ENCODE measurements at places on chromosomes 13 and 19.

DNA sequence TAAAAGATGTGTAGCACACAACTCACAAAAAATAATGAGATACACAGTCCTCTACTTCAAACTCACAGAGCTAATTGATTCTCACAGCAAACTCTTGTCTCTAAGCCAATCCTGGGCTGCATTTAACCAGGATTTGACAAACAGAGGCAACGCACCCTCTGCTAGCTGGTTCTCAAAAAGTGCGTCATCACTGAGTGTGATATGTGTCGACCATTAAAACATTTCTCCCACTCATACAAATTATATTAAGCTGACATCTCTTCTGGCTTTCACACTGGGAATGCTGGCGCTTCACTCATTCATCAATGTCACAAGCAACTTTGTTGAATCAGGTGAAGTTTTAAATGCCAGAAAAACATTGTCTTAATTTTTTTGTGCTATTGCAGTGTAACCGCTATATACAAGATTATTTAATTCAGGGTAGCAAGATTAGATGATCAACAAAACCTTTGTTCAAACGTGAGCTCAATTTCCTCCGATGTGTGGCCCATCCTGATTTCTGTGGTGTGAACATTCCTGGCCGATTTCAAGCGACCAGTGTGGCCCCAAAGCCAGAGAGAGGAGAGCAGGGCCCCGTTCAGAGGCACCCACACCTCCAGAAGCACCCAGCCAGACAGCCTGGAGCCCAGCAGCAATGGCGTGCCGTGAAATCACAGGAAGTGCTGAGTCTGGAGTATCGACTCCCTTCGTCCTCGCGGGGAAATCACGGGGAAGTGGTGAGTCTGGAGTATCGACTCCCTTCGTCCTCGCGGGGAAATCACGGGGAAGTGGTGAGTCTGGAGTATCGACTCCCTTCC lies 49.4 kb downstream of the RASA3 start:
- no peak for DNase-seq

- no peak for DNase-seq
These were observed 53.1 kb downstream of the UGGT2 start for GRCh38 chr13:96000069-96000468.

DNA sequence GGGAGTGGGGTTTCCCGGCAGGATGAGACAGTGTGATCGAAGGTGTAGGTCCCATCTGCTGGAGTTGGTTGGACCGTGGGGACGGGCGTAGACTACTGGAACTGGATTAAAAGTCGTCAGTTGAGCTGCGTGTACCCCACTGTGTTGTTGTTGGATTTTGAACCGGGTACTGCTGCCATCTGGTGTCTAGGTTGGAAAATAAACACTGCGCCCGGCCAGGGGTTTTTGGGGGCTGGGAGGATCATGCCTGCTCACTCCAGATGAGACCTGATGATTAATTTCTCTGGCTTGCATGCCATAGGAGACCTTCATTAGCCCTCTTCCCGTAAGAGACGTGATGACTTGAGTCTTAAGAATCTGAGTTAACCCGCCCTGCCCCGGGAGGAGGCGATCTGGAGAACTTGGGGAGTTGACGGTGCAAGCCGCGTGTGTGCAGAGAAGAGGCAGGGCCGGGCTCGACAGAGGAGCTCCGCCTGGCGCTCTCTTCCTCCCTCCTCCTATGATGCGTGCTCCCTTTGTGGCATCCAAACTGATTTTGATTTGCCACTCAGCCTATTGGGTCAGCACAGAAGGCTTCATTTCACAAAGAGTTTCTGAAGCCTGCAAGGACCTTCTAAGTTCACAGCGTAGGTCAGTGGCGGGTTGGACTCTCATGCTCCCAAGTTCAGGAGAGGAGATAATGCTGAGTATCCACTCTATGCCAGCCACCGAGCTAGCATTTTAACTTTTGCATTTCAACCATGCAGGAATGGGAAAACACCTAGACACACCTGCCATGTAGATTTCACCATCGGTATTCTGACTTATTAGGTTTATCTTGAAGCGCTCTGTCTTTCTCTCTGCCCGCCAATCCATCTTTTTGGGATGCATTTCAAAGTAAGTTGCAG lies 2.7 kb downstream of the UHRF1 start:
- peak; percentile 79 for DNase-seq

- DNase-seq, result peak; percentile 90
These were observed at the start of gene R3HDM4 for GRCh38 chr19:913080-913748. R3HDM4 (minus strand) TSS chr19:913219; CDS start chr19:913157, 62 bp downstream.

- no peak for DNase-seq
These were observed 188.8 kb downstream of the KLF12 start for GRCh38 chr13:73945382-73945781.

- DNase-seq, result no peak
These were observed 5.3 kb upstream of the RNF6 start for GRCh38 chr13:26227166-26227971.

- no peak for DNase-seq
These were observed 50.5 kb downstream of the SLITRK1 start for GRCh38 chr13:83831796-83832195.

- DNase-seq, result no peak
These were observed 17.0 kb downstream of the F10 start for GRCh38 chr13:113139577-113139976.

DNA sequence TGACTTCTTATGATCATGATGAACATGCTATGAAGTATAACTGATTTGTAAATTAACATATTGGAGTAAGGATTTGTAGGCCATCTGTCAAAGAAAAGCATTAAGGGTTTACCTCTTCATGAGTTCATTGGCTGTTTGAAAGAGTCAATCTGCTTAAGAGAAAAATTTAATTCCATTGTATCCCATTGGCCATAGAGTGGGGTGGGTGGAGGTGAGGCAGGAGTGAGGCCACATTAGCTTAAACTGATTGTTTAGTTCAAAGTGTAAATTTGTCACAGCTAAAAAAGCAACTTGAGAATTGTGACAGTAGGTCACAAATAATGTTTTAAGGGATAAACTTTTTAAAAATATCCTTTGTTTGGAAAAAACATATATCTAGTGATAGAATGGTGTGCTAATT lies 11.4 kb downstream of the GPR180 start:
- DNase-seq, result no peak

DNA sequence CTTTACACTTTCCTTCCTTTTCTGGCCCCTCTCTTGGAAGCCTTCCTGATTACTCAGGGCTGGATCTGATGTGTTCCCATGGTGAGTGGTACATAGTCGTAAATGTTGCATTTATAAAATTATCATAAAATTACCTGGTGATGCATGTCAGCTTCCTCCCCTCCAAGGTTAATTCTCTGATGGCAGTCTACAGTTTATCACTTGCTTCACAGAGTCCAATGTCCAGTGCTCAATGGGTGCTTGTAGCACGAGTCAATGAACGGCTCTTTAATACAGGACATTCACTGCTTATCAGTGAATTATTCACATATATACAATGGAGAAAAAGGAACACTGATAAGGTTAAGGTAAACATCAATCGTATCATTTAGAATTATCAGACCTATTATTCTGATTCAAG lies 27.0 kb upstream of the OXGR1 start:
- no peak for DNase-seq

- no peak for DNase-seq
These were observed 67.9 kb upstream of the ITM2B start for GRCh38 chr13:48165063-48165462.

GRCh38 chr13:93549326-93550005 lies 322.9 kb downstream of the GPC6 start:
- DNase-seq, result peak; percentile 24

- DNase-seq, result no peak
These were observed 7.3 kb downstream of the TTC9B start for GRCh38 chr19:40210889-40211288.

DNA sequence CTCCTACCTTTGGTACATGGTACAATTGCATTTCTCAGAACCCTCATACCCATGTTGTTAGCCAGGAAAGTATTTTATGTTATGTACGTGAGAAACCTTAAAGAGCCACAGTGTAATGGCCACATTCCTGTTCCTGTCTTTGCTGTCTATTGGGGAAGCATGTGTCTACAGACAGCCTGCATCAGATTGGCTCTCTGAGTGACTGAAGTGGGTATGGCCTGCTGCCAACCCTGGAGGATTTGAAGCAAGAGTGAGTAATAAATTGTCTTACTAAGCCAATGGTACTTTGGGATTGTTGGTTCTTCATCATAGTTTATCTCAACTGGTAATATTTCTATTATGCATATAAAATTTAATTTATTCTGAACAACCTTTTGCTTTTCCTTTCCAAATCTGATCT lies 574.1 kb downstream of the LMO7 start:
- DNase-seq, result no peak

GRCh38 chr13:45021250-45021649 lies 31.9 kb downstream of the GPALPP1 start:
- DNase-seq, result no peak

- peak; percentile 70 for DNase-seq
These were observed 709 bp downstream of the N4BP2L1 start for GRCh38 chr13:32426990-32427851.

- DNase-seq, result peak; percentile 53
These were observed 107.0 kb upstream of the GPR12 start for GRCh38 chr13:26867451-26868091.

DNA sequence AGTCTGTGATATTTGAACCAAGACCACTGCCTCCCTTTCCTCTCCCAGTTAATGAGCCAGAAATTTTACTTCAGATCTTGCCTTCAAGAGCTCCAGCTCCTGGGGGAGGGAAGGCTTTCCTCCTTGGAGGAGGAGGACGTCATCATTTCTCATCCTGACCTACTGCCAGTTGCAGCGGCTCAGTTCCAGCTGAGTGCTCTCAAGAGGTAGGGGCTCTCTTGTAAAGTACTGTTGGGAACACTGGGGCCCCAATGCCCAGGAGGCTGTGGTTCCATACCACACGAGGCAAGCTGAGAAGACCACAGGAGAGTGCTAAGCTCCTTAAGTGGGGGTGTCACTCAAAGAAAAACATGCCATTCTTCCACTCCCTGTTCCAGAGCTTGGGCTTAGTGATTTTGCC lies 36.2 kb downstream of the METTL21C start:
- DNase-seq, result no peak

- no peak for DNase-seq
These were observed 568 bp downstream of the POLR2I start for GRCh38 chr19:36113894-36114720.

DNA sequence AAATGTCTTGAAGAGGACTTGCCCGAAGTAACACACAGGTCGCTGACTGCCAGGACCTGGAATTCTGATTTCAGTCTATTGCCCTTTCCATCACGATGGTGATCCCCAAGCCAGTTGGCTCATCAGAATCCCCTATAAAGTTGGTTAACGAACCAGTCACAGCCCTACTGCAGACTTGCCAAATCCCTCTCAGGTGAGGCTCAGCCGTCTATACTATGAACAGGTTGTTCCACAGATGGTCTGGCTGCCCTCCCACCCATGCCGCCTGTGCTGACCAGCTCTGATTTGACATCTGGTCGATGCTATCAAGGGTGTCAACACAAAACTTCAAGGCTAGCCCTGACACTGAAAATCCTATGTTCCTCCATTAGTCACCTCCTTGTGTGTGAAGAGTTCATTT lies 90.0 kb downstream of the RNASEH2B start:
- DNase-seq, result no peak

GRCh38 chr13:100203696-100204367 lies 114.9 kb downstream of the PCCA start:
- no peak for DNase-seq

DNA sequence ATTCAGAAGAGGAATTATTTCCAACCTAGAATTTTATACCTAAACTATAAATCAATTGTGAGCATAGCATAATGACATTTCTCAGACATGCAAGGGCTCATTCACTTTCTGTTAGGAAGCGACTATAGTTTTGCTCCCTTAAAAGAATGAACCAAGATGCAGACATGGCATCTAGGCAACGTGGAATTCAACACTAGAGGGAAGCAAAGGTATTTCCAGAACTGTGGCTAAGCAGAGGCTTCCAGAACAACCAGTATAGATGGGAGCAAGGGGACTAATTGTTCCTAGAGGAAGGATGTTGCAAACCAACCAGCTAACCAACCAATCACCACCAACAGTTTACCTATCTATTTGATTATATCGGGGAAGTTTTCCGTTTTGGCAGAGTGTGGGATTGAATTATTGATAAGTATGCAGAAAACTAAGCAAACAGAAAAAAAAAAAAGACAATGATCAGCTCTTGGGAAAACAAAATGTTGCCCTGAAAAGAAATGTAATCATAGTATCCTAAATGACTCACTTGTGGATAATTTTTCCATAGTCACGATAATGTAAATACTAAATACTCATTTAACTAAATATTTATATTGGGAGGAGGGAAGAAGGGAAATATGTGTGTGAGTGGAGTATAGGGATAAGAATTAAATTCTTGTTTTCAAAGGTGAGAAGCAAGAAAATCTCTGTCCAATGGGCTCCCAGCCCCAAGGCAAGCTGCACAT lies 21.1 kb downstream of the ARL11 start:
- no peak for DNase-seq

- DNase-seq, result peak; percentile 22
These were observed 4.9 kb upstream of the CLEC17A start for GRCh38 chr19:14577885-14578427.

DNA sequence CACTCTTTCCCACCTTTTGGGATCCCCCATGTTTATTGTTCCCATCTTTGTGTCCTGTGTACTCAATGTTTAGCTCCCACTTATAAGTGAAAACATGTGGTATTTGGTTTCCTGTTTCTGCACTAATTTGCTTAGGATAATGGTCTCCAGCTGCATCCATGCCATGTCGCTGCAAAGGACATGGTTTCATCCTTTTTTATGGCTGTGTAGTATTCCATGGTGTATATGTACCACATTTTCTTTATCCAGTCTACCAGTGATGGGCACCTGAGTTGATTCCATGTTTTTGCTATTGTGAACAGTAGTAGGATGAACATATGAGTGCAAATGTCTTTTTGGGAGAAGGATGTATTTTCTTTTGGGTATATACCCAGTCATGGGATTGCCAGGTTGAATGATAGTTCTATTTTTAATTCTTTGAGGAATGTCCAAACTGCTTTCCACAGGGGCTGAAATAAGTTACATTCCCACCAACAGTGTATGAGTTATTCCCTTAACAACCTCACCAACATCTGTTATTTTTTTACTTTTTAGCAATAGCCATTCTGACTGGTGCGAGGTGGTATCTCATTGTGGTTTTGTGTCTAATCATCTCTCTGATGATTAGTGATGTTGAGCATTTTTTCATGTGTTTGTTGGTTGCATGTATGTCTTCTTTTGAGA lies 55.7 kb upstream of the MEDAG start:
- DNase-seq, result no peak

DNA sequence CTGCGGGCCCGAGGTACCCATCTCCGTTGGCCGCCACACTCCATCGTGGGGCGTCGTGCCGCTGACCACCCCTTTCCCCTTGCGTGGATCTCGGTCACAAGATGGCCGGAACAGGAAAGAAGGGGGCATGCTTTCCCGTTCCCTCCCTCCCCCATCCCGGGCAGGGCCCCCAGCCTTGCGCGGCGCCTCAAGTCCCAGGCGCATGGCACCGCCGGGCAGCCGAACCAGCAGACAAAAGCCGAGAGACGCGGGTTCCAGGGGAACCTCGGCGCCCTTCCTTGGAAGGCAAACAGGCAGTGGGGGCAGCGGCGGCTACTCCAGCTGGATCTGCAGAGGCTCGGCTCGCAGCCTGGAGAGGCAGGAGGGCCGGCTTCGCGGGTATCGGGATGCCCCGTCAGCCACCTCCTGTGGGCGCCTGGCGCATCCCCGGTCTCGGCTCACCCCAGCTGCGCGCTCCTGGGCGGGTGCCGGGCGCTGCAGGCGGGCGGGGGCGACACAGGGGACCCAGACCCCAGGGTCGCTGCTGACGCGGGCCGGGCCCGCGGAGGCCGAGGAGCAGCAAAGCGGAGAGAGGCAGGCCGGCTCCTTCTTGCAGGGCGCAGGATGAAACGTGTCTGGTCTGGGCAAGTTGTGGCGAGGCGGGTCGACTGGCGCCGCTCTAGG lies 439 bp downstream of the DZIP1 start:
- peak; percentile 62 for DNase-seq

Data from femur (tissue), 1 donor.